Body of pancreas (tissue), 4 donors: ENCODE measurements at places on chromosomes 6 and 20. TPM values are rescaled to one million over a fixed set of nuclear protein-coding genes. Genes with fewer than 3 reads are reported as not detected.

DNA sequence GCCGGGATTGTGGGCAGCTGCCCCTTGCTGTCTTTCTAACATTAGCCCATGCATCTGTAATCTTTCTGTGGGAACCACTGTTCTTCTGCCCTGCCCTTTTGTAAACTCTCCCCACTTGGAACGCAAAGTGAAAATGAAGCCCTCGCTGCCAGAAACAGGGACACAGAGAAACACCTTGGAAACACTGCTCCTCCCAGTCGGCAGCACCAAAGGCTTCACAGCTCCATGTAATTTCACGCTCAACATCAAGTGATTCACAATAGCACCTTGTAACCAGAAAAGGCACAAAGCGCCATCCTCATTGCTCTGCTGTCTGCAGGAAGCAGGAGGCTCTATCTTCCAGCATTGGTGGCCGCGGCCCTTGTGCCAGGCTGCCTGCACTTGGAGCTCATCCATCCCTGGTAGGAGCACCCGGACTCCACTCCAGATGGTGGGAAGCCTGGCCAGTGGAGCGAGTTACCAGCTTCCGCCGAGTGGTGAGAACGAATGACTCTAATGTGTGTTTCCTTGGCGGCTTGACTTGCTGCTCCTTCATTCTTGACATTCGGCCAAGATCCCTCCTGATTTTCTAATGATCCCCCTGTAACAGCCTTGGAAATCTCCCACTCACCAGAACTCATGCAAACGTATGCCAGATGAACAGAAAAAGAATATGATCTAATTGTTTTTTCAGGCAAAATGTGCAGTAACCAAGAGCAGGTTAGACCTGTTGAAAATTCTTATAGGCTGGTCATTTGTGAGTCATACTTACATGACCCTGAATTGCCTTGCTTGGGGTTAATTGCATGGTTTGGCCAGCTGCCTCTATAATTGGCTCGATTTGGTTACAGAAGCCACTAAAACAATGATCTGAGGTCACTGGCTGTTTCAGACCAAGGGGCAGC, 169.1 kb upstream of the CDYL start:
- DNase-seq, result peak; percentile 42

GRCh38 chr6:105929626-105930025, 156.5 kb upstream of the PRDM1 start:
- DNase-seq, result no peak

DNA sequence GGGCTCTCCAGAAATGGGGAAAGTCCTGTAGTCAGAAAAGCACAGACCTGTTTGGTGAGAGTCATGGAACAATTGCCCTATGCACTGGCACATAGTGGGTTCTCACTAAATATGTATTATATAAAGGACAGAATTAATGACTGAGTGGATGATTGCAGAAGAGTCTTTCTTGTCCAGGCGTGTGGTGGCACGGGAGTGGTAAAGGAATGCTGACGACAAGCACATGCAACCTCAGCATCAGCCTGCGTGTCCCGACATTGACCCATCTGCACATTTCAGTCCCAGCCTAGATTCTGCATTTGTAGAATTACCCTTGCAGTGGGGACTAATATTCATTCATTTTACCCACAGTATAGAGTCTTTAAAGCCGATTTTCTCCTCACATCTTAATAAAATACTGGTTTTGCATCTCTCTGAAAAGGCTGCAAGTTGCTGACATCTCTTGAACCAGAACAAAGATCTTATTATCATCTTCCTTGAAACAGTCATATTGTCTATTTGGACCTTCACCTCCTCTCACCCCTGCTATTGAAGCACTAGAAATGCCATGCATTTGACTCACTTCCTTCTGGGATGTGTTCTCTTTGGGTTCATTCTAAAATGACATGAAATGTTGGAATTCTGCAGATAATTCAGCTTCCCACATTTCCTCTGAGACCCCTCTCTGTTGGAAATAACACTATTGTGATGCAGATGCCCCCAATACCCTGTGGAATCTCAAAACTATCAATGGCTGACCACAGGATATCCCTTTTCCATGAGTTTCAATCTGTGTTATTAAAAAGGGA, 883.6 kb upstream of the FLRT3 start:
- no peak for DNase-seq

BPIFB3 gene
- total RNA-seq, result not detected

GRCh38 chr6:169205176-169206160, 48.2 kb downstream of the THBS2 start:
- no peak for DNase-seq

NINL gene
- total RNA-seq, result 34.9 TPM
